ENCODE measurements at places on chromosomes 11 and 22.

GRCh38 chr11:61534025-61534932 lies 25.7 kb downstream of the LRRC10B start:
- DNase-seq, result no peak

DNA sequence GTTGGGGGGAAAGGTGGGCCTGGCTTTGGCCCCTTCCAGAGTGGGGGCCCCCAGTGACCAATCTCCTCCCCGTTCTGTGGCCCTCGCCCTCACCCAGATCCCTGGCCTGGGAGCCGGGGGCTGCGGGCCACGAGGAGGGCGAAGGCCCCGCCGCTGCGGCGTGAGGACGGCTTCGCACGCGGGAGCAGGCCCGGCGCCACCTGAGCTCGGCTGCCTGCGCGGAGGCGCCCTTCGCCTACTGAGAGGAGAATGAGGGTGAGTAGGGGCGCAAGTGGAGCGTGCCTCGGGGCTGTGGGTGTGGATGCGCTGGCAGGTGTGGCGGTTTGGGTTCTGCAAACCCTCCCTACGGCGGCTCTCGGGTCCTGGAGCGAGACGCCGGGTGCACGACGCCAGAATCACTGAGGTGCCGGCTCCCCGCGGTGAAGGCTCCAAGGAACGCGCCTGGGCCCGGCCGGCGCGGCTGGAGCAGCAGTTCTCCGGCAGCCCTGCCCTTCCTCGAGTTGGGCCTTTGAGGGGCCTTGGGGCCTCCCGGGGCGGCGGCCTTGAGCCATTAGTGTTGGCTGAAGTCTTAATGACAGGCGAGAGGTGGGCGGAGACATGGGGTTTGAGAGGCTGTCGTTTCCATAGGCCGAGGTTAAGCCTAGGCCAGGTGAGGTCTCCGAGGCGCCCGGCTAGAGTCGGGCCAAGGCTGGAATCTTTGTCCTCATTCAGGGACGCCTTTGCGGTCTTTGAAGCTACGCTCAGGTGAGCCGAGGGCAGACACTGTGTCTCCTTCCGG lies 65.3 kb downstream of the CTTN start:
- DNase-seq, result no peak

- DNase-seq, result no peak
These were observed 26.8 kb downstream of the MUC2 start for GRCh38 chr11:1101318-1102089.

- peak; percentile 76 for DNase-seq
These were observed 21.7 kb downstream of the TMPRSS13 start for GRCh38 chr11:117907276-117908108.

DNA sequence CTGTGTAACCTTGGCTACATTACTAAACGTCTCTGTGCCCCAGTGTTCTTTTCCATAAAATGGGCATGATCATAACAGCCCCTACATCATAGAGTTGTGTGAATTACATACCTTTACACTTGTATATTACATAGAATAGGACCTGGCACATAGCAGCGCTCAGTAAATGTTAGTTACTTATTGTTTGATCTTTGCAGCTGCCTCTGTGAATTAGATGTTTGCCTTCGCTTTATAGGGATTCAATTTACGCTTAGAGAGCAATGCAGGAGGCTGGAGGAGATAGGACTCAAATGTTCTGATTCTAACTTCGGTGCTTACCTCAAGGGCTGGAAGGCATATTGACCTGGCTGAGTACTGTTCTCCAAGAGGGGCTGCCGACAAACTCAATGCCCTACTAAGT lies 10.4 kb upstream of the TIMP3 start:
- DNase-seq, result no peak

- no peak for DNase-seq
These were observed 41.8 kb upstream of the PRODH start for GRCh38 chr22:18977824-18978425.

GRCh38 chr11:27496461-27496860 lies 10.1 kb downstream of the LIN7C start:
- DNase-seq, result no peak

- DNase-seq, result no peak
These were observed 31.5 kb downstream of the NRXN2 start for GRCh38 chr11:64691543-64691942.

DNA sequence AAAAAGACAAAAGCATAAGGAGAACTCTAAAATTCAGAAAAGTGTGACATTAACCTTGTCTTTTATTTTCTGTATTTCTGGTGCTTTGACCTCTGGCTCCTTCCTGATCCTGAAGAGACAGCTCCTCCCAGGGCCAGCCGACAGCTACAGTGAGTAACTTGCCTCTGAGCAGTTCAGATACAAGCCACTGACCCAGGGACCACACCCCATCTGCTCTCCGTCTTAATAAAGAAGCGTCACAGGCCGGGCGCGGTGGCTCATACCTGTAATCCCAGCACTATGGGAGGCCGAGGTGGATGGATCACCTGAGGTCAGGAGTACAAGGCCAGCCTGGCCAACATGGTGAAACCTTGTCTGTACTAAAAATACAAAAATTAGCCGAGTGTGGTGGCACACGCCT lies 6.5 kb downstream of the MLC1 start:
- no peak for DNase-seq

DNA sequence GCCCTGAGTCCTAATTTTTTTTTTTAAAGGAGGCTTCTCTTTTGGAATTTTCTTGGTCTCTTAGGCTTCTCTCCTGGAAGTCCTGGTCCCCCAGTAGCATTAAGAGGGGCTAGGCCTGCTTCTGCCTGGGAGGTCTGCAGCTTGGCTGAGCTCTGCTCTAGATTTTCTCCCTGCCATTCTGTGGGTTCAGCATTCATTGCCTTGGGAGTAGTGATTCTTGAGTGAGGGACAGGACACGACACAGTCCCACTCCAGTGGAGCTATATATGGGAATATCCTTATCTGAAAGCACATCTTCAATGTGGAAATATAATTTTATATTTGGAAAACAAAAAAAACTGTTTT lies 3.7 kb downstream of the IGSF22 start:
- DNase-seq, result no peak

GRCh38 chr11:34787895-34788294 lies 128.3 kb downstream of the APIP start:
- no peak for DNase-seq

- no peak for DNase-seq
These were observed 37.0 kb downstream of the LDLRAD3 start for GRCh38 chr11:35980686-35981390.

DNA sequence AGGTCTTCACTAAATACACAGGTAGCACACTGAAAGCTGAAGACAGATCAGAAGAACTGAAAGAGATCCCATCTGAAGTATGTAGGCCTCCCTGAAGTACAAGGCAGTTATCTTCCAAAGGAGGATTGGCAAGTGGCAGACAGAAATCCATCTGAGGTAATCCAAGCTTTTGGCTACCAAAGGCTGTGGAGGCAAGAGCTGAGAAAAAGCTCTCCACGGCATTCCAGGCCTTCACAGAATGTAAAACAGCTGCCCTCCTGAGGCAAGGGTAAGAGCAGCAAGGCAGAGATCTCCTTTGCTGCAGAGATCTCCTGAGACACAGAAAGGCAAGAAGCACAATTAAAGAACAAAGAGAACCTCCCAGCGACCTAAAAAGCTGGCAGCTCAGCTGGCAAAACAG lies 19.1 kb downstream of the PIK3C2A start:
- DNase-seq, result no peak

GRCh38 chr11:123431619-123432018 lies 1.6 kb downstream of the GRAMD1B start:
- DNase-seq, result no peak

- no peak for DNase-seq
These were observed 156.4 kb downstream of the SWAP70 start for GRCh38 chr11:9820260-9820659.

GRCh38 chr11:132650969-132651720 lies 881.2 kb downstream of the OPCML start:
- no peak for DNase-seq

- DNase-seq, result no peak
These were observed 615.7 kb downstream of the BRD1 start for GRCh38 chr22:49212002-49212401.

DNA sequence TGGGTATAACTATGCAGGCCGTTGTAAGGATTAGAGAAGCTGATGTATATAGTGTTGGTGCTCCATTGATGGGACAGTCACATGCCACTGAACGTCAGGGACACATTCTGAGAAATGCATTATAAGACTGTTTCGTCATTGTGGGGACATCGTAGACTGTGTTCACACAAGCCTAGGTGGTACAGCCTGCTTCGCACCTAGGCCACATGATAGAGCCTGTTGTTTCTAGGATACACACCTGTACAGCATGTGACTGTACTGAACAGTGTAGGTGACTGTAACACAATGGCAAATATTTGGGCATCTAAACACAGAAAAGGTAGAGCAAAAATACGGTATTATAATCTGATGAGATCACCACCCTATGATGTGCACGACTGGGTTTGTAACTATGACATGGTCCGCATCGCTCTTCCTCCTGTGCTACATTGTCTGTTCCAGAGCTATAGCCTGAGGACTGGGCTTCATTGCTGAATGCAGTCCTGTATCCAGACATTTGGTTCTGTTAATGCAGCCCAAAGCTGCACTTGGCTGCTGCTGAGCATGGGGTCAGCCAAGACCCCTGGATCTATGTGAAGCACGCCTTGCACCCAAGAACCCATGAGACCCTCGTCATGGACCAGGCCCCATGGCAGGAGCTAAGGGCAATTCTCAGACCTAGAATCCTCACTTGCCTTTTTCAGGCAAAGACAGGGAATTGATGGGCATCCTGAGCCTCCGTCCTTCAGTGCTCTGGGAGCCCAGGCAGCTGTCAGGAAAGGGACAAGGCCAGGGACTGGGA lies 51.1 kb upstream of the THY1 start:
- no peak for DNase-seq

DNA sequence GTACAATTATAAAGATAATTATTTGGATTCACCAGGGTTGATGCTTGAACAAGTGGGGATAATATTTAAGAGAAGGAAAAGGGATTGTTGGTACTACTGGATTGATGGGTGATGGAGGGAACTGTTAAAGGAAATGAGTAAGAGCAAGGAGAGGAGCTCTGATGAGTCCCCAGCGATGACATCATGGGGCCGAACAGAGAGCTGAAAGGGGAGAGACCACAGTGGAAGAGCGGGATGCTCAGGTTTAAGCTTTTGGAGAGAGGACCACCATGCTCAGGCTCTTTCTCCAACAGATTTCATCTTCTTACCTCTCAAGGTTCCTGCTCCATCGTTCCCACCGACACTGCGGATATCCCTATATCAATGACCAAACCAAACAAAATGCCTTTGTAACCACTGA lies 568.7 kb downstream of the ETS1 start:
- DNase-seq, result no peak

DNA sequence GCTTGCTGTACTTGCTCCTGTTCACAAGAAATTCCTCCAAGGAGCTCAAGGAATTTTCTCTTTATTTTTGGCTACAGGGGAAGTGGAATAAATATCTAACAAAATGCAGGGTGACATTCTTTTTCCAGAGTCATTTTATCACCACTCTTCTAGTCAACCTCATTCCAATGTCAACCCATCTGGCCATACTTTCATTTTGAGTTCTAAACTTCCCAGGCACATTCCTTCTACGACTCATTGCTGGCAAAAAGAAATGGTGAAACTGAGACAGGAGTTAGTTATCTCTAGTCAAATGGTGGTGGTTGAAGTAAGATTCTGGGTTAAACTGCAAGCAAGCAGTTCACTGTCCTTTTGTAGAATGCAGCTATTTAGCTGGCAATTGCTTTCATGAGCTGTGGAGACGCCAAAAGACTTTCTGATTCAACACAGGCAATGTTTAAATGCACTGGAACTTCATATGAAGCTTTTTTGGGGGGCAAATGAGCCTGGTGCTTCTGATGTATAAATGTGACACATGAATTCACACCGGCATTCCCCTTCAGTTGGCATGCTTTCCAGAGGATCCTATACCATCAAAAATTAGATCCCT lies 304.6 kb downstream of the CADM1 start:
- DNase-seq, result no peak

DNA sequence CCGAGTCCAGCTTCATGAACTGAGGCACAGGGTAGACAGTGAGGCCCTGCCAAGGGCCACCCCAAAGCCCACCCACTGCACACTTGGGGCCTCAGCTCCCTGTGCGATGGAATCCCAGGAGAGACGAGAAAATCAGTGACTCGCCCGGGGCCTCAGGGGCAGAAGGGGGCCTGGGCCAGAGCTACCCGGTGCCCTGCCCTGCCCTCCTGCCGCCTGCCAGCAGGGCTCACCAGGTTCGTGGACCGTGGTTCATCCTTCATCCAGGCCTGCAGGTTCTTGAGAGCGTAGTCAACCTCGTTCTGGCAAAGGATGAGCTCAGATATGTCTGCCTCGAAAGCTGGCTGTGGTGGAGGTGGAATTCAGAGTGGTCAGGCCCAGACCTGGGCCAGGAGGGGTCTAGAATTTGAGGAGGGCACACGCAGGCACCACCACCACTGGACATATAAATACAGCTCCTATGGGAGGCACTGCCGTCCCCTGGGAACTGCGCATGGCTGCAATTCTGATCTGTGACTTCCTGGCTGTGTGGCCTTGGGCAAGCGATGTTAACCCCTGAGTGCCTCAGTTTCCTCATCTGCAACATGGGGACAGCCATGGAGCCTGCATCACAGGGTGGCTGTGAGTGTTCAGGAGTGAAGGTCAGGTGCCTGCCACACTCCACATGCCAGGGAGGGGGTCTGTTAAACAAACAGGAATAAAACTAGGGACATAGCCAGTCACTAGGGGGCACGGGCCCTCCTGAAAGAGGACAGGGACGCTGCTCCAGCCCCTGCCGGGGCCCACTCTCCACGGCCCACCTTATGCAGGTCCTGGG lies 7.5 kb downstream of the ALDH3B2 start:
- no peak for DNase-seq

DNA sequence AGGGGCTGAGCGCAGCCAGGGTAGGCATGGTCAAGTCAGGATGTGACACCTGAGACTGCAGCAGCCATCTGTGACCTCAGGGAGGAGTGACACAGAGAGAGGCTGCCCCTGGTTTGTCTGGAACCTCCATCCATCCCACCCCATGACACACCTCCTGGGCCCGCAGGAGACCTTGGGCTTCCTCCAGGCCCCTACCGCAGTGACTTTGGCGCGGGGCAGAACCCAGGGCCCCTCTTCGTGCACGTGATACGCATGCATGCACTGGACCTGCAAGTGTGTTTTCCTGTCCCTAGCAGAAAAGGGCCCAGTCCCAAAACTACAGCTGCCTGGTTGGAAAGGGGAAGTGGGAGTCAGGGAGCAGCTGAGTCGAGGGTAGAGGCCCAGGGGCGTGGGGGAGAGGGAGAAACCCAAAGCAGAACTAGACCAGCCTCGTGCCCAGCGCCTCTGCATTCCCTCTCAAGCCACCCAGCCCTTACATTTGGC lies 7.9 kb upstream of the CYTH4 start:
- DNase-seq, result peak; percentile 59

GRCh38 chr11:19075636-19076035 lies 15.1 kb upstream of the MRGPRX2 start:
- no peak for DNase-seq

DNA sequence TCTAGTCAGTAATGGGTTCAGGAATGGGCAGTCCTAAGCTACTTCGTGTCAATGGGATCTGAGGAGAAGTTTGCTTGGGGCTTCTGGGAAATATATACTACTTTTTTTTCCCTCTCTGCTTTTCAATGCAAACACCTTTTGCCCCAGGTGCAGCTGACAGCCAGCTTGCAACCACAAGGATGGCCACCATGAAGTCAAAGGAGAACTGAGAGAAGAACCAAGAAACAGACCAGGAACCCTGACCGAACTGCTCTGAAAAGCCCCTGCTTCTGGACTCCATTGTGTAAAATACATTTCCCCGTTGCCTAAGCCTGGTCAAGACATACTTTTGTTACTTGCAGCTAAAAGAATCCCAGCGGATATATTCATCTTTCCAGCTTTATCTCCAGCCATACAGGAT lies 20.1 kb upstream of the CD44 start:
- no peak for DNase-seq

GRCh38 chr22:49963647-49964026 lies 3.1 kb downstream of the PIM3 start:
- no peak for DNase-seq

- DNase-seq, result no peak
These were observed 626 bp downstream of the KRTAP5-7 start for GRCh38 chr11:71527576-71528210.
